NCI-H446 (cell line): ENCODE measurements at places on chromosomes 7 and 10.
A peak's percentile ranks its signal among the peaks of the same experiment; 100 is the strongest.

DNA sequence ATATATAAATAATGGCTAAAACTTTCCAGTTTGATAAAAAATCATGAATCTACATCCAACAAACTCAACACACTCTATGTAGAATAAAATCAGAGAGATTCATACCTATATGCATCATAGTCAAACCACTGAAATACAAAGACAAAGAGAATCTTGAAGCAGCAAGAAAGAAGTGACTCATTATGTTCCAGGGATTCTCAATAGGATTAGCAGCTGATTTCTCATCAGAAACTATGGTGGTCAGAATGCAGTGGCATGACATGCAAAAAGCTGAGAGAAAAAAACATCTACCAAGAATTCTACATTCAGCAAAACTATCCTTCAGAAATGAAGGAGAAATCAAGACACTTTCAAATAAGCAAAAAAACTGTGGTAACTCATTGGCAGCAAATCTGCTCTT lies 187.4 kb downstream of the RNLS start:
- DNase-seq: no peak

DNA sequence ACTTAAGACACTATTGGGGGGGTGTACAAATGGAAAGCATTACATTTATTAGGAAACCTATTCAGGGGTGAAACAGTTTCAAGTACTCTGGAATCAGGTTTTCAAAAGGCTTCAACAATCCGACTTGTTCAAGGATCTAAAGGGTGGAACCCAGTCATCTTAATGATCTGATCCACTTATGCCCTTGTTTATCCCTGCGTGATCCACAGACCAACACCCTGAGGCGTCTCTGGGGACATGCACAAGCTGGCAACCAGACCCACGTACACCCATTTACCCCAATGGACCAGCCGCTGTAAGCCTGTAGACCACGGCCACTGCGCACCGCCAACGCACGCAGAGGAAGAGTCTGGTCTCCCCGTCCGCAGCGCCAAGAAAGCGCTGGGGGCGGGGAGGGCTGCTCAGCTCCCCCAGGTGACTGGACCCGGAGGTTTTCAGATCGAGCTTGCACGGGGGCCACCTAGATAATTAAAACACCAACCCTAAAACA lies 13.4 kb downstream of the HNRNPF start:
- no peak for DNase-seq

DNA sequence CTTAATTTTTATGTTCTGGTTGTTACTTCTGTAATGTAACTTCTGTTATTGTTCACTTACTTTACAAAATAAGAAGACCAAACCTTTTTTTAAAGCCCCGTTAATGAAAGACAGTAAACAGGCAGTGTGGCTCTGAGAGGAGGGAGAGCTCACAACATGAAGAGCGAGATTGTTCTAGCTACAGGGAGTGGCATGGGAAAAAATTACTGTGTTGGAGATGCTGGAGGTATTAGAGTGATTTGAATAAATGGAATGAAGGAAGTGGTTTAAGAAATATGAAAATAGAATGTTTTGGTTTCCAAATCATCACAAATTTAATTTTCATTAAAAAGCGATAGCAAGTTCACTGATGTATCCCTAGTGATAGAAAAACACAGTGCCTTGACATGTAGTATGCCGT lies 31.8 kb downstream of the REEP3 start:
- no peak for DNase-seq

GRCh38 chr10:132102717-132103110 lies 37.0 kb downstream of the JAKMIP3 start:
- DNase-seq: no peak

- DNase-seq: no peak
These were observed 814 bp downstream of the TMEM72 start for GRCh38 chr10:44911951-44912350.

DNA sequence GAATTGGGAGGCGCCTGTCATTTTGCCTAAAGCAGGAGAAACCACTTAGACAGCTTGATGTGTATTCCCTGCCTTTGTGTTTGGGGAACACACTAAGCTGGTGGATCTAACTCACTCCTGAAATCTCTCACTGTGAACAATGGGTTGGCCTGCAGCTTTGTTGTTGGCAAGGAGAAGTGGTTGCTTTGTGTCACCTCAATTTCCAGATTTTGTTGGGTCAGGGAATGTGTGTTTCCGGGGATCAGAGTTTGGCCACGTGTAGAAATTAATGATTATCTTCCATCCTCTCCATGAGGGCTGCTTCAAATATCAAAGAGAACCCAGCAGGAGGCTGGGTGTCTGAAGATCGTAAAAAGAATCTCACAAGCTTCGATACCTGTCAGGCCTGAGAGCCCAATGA lies 27.8 kb downstream of the A1CF start:
- DNase-seq: no peak

- no peak for DNase-seq
These were observed 331.9 kb upstream of the NUPR2 start for GRCh38 chr7:56447864-56448693.

DNA sequence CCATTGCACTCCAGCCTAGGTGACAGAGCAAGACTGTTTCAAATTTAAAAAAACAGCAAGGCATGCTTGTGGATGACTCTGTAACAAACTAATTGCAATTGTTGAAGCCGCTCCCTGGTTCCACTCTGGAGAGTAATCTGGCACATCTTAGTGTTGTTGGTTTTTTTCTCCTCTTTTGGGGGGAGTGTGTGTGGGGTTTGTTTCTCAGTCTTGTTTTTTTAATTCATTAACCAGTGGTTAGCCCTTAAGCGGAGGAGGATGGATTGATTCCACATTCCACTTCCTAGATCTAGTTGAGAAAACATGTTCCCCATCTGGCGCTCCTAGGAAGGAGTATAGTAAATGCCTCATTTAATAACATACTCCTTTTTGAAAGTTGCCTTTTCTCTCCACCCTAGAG lies 8.6 kb upstream of the ZNF713 start:
- no peak for DNase-seq

GRCh38 chr7:137658190-137658900 lies 188.4 kb downstream of the DGKI start:
- no peak for DNase-seq

DNA sequence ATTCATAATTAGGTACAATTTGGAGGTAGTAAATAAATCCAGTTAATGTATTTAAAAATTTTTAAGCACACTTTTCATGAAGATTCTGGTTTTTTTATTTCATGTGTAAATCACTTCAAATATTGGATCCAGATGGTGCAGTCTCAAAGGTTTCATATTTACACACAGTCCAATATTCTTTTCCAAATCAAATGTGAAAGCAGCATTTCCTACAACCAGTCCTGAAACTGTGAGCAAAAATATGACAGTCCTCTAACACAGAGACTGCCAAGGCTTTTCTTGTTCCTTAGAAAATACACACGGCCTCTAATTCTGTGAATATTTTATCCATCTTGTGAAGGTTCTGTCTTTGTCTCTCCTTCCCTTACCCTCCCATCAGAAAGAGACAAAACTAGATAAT lies 645.9 kb downstream of the ARL4A start:
- DNase-seq: no peak

GRCh38 chr10:86775056-86775869 lies 18.8 kb downstream of the BMPR1A start:
- DNase-seq: no peak

- DNase-seq: no peak
These were observed 114.0 kb downstream of the ST7 start for GRCh38 chr7:117067340-117067739.

DNA sequence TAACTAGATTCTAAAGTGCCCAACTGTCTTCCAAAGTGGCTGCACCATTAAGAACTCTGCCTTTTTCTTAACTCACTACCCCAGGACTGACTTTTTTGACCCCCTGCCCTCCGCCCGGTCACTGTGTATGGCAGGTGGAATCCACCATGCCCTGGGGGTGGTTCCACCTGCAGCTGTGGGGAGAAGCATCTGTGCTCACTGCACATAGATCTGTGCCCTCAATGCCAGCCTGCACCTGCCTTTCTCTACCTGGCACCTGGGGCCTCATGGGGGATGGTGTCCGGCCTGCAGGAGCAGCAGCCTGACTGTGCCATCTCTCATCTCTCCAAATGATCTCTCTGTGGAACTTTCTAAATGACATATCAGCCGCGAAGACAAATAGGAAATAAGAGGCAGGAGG lies 353.5 kb downstream of the PAXIP1 start:
- DNase-seq: no peak

DNA sequence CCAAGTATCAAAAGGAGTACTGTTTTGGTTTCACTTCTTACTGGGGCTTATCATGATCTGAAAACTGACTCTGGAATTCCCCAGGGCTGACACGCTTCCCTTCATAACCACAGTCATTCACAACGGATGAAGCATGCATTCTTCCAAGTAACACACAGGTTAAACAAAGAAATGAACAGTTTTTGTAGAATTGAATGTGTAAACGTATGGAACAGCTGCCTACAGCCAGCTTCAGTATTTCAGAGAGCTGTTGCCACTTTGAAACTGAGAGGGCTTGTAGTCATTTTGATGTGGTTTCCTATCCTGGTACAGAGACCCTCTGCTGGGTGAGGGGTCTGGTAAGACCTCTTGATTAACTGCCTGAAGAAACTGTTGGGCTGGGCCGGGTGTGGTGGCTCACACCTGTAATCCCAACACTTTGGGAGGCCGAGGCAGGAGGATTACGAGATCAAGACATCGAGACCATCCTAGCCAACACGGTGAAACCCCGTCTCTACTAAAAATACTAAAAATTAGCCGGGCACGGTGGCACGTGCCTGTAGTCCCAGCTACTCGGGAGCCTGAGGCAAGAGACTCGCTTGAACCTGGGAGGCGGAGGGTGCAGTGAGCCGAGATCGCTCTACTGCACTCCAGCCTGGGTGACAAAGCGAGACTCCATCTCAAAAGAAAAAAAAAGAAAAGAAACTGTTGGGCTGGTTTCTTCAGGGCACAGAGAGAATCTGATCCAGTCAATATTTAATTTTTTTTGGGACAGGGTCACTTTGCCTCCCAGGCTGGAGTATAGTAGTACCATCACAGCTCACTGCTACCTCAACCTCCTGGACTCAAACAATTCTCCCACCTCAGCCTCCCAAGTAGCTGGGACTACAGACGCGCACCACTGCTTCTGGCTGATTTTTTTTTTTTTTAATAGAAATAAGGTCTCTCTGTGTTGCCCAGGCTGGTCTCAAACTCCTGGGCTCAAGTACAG lies 4.7 kb downstream of the NFE2L3 start:
- DNase-seq: no peak

GRCh38 chr10:77482072-77482471 lies 155.5 kb downstream of the KCNMA1 start:
- DNase-seq: no peak

DNA sequence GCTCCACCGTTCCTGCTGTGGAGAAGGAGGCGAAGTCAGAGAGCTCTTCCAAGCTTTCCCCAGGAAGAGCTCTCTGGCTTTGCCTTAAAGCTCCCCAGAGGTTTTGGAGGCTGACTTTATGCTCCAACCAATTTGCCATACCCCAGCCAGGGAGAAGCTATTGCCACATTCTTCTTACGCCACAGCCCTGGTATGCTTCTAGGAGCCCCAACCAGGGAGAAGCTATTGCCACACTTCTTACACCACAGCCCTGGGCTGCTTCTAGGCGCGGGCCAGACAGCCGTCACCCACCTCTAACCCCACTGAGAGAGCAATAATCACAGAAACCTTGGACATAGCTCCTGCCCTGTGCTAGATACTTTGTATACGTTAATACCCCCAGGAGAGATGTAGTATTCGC lies 951 bp downstream of the ELOVL3 start:
- DNase-seq: no peak

DNA sequence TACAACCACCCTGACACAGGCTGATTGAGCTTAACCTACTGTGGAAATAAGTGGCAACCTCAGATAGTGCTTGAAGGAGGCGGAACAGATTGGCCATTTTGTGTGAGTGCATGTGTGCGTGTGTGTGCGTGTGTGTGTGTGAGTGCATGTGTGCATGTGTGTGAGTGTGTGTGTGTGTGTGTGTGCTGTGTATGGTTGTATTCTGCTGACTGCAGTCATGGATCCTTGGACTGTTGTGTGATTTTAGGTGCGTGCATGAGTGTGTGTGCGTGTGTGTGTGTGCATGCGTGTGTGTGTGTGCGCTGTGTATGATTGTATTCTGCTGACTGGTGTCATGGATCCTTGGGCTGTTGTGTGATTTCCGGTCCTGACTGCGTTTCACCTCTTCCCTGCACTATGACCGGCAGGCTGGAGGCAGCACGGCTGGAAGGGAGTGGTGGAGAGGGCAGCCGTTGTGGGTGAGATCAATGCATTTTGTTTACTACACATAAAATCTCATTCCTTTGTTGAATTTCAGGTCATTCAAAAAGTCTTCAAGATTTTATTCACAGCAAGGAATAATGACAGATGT lies 6.3 kb downstream of the IQCE start:
- no peak for DNase-seq

GRCh38 chr10:127354992-127355391 lies 158.6 kb upstream of the INSYN2A start:
- no peak for DNase-seq

DNA sequence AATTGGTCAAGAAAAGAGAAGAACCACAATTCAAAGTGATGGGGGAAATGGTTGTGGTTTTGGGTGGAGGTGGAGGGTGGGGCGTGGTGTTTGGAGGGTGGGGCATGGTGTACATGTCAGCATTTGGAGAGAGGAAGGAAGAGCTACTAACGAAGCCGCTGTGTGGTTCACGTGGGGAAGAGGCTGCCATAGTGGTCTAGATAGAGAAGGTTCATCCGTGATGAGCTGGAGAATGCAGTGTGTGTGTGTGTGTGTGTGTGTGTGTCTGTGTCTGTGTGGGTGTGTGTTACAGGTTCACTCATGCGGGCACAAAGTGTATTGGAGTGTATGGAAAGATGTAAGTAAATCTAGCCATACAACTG lies 6.1 kb upstream of the VCL start:
- DNase-seq: no peak

GRCh38 chr7:12386313-12386740 lies 17.3 kb downstream of the VWDE start:
- DNase-seq: peak; percentile 33

DNA sequence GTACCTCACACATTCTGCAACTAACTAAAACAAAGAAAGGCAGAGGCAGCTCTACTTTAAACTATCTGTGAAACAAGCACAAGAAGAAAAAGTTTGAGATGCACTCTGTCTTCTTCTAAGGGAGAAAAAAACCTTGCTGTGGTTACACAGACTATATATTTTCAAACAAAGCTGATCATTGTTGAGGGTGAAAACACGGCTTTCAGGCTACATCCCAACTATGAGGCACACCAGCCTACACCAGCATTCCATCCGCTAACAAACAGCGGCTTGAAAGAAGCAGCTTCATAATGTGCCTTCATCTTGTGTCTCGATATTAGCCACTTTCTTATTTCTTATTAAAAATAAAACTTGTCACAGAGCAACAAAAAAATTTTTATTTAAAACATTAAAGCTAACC lies 79.1 kb downstream of the USP6NL start:
- no peak for DNase-seq

DNA sequence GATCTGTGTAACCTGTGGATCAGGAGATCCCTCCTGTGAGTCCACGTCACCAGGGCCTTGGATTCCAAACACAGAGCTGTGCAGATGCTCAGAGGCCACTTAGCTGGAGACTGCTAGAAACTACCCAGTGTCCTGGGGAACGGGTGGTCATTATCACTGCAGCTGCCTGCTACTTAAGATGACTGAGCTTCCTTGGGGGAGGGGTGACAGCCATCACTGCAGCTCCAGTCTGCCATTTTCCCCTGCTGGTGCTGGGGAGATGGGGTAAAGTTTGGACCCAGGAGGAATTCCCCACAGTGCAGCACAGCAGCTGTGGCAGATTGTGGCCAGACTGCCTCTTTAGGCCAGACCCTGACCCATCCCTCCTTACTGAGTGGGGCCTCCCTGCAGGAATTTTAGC lies 78.8 kb upstream of the VOPP1 start:
- no peak for DNase-seq

GRCh38 chr10:34528320-34528719 lies 286.8 kb downstream of the PARD3 start:
- no peak for DNase-seq
